ENCODE measurements at places on chromosomes 7 and 10. TPM values are rescaled to one million over a fixed set of nuclear protein-coding genes. Genes with fewer than 3 reads are reported as not detected.

The ACTR3C gene
- 4.6 TPM for total RNA-seq

The ITPRID1 gene
- total RNA-seq = 0.23 TPM

The TRIM73 gene
- total RNA-seq = 4.4 TPM

The ZRANB1 gene
- total RNA-seq = 59.1 TPM

The CYP2C19 gene
- total RNA-seq = not detected

The MINPP1 gene
- total RNA-seq = 25.1 TPM

The LEP gene
- total RNA-seq = not detected

The ZFAND2A gene
- total RNA-seq = 28.6 TPM

The OPN1SW gene
- not detected for total RNA-seq

The TAS2R41 gene
- total RNA-seq = not detected

The AKR1C4 gene
- not detected for total RNA-seq

The PNLIPRP3 gene
- total RNA-seq = not detected

The CCL26 gene
- not detected for total RNA-seq

The TMEM140 gene
- 0.92 TPM for total RNA-seq

The ARHGAP22 gene
- 7.2 TPM for total RNA-seq

The ANKRD61 gene
- total RNA-seq = 0.46 TPM

The NPM3 gene
- 34.4 TPM for total RNA-seq

The SPDYE1 gene
- total RNA-seq = not detected

The KMT2C gene
- 63.7 TPM for total RNA-seq

The PDGFA gene
- total RNA-seq = 52.6 TPM

The ITGB8 gene
- total RNA-seq = 107 TPM

The EBF3 gene
- total RNA-seq = 19.6 TPM

The SPDYE9 gene
- total RNA-seq = not detected

The AMPH gene
- 61.6 TPM for total RNA-seq

The FOXI2 gene
- total RNA-seq = not detected

The ACSM6 gene
- total RNA-seq = not detected

The AP5Z1 gene
- 19.6 TPM for total RNA-seq

The LRRC18 gene
- 0.23 TPM for total RNA-seq

The NUTM2B gene
- total RNA-seq = 0.46 TPM

The ATP6V0A4 gene
- 0.69 TPM for total RNA-seq

The C10orf67 gene
- 1.2 TPM for total RNA-seq

The PON1 gene
- 1.2 TPM for total RNA-seq

The SEMA3C gene
- 74.7 TPM for total RNA-seq

The ZNF467 gene
- total RNA-seq = 3.2 TPM

The DLX6 gene
- total RNA-seq = 13.4 TPM

The SLC18A2 gene
- total RNA-seq = 13.1 TPM

The OR2A42 gene
- total RNA-seq = under 0.01 TPM

The LRMDA gene
- total RNA-seq = 5.8 TPM

The PHKG1 gene
- 7.2 TPM for total RNA-seq

The TMEM106B gene
- total RNA-seq = 75.9 TPM

The DPYSL4 gene
- 50.3 TPM for total RNA-seq

The NPTX2 gene
- total RNA-seq = 32.1 TPM

The SORCS3 gene
- 25.8 TPM for total RNA-seq

The STK31 gene
- 3.2 TPM for total RNA-seq

The RHOBTB1 gene
- total RNA-seq = 24.7 TPM

The ABCB1 gene
- 12.2 TPM for total RNA-seq

The BHLHA15 gene
- total RNA-seq = 9.5 TPM

The CALML3 gene
- 0.69 TPM for total RNA-seq

The FAM25C gene
- not detected for total RNA-seq

The GNGT1 gene
- total RNA-seq = not detected
